CD4-positive, alpha-beta T cell treated with Interleukin-1 beta for 1 hour (primary cell): ENCODE measurements at places on chromosomes 13 and 19.

DNA sequence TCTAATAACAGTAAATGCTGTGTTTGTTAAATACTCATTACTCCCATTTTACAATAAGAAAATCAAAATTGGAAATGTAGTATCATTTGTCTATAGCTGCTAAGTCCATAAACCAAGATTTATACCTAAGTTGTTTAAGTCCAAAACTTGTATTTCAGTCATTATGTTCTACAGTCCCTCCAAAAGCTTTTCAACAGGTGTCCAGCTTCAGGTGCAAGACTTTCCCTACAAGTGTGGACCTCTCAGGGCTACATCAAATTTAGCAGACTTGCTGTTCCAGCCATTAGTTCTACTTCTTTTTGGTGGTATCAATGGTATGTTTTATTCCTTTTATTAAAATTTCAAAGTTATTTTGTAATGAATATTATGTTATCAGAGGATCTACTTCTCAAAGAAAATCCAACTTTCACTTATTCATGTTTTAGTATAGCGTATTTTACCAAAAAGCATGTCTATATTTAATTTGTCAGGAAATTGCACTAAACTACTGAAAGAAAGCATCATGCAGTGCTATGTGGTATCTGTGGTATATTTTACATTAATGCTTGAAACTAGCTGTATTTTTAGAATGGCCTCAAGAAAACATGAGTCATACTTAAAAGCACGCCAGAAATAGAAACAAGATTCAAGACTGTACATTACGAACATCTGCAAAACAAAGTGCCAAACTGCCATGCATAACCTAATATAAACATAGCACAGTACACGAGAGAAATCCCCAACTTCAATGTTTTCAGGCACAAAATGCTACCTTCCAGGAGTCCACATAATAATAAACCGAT is 44.5 kb downstream of the VWA8 start:
- no peak for DNase-seq

DNA sequence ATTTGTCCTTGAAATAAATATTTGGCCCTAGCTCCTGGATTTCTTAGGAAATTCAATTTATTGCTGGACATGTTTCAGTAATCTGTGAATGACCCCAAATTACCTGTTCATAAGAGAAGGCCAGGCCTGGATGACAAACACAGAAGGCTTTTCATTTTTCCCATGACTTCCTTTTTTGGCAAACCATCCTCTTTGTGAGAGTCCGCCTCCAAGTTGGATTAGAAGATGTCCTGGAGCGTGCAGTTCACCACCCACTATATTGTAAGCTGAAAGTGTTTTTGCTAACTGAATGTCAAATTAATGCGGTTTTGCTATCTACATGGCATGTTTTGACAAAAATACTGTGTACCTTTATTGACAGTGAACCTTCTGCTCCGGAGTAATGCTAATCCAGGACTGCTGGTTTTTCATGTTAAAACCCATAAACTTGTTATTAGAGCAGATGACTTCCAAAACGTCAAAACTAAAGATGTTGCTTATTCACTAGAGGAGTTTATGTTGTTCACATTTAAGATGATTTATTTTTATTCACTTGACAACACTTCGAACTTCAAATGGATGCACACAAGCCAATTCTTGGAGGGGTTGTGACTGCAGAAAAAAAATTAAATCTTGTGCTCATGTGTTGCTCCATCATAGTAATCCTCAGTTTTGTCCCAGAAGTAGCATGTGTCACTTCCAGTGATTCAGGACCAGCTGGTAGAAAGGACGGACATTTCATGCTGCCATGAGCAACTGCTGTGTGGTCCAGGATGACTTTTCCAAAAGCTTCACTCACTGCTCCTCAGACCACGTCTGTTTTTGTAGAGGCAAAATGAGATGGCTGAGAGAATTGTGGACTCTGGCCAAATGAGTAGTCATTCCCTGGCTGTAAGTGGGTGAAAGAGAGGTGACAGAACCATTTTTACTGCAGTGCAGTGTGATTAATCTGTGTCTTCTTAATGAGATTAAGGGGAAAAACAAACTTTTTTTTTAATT is 71.0 kb downstream of the ITGBL1 start:
- DNase-seq = no peak

DNA sequence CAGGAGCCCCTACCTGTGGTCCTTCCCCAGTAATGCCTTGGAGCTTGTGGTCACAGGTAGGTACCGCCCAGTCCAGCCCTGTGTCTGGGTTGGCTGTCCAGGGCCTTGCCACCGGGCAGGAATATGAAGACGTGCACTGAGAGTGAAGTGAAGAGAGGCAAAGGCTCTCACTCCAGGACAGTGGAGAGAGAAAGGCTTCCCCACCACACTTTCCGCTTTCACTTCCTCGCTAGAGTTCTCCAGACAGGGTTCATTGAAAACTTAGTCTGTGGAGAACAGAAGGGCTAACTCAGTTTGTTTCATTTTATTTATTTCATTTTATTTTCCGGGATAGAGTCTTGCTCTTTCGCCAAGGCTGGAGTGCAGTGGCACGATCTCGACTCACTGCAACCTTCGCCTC is 14.2 kb downstream of the FCAR start:
- no peak for DNase-seq

DNA sequence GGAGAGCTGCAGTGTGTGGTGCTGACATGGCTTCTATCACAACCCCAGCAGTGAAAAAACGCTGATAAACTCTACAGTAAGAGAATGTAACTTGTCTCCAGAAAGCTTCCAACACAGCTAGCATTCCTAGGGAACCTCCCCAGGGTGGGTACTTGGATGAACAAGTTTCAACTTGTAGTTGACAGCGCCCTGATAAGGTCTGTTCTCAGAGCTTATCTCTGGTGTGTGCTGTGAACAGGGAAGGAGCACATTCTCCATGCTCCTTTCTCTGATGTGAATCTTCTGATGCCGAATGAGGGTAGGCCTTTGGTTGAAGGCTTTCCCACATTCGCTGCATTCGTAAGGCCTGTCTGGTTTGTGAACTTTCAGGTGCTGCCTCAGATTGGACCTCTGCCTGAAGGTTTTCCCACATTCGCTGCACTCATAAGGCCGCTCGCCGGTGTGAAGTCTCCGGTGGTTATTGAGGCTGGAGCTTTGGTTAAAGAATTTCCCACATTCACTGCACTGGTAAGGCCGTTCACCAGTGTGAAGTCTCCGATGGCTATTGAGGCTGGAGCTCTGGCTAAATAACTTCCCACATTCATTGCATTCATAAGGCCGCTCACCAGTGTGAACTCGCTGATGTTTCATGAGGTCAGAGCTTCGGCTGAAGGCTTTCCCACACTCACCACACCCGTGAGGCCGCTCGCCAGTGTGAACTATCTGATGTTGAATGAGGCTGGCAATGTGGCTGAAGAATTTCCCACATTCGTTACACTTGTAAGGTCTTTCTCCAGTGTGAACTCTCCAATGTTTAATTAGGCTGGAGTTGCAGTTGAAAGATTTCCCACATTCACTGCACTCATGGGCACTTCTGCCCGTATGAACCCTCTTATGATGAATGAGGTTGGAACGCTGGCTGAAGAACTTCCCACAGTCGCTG is 5.9 kb downstream of the ZNF792 start:
- DNase-seq = no peak

- DNase-seq = no peak
Measured at GRCh38 chr13:112695121-112695520, 5.3 kb downstream of the ATP11A start.

GRCh38 chr19:33864311-33864850 is 67.7 kb downstream of the KCTD15 start:
- DNase-seq = no peak

DNA sequence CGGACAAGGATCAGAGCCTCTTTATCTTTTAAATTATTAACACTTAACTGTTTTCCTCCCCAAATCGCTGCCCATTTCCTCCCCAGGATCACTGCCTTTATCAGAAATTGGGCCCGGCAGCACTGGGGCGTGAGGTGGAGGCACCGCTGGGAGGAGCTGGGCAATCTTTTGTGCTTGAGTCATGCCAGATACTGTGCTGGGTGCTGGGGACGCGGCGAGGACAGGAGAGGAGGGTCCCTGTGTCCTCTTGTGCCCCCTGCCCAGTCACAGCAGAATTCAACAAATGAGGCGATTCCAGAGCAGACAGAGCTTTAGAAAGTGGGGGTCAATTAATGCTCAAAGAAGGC is 347.8 kb downstream of the ZNF536 start:
- no peak for DNase-seq
